ENCODE measurements at places on chromosomes 4 and X.

DNA sequence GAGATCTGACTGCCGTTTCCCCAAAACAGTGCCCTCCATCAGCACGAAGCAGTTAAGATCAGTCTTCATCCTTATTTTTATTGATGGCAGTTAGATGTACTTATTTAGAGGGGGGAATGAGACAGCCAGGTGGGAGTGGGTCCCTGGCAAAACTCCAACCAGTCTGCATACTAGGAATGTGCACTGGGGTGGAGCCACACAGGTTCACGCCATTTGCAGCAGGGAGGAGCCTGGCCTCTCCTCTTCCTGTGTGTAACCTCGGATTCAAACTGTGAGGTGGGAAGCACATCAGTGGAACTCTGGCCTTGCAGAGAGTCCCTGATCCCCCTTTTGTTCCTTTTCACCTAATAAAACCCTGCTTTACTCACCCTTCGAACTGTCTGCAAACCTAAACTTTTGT lies 987.7 kb upstream of the GRIA3 start:
- DNase-seq, result no peak

GRCh38 chr4:119041951-119042560 lies 93.6 kb upstream of the MYOZ2 start:
- DNase-seq, result peak; percentile 9

- no peak for DNase-seq
Measured at GRCh38 chr4:2728221-2728620, 27.9 kb downstream of the TNIP2 start.

- no peak for DNase-seq
Measured at GRCh38 chr4:100489305-100489704, 28.5 kb downstream of the EMCN start.

GRCh38 chrX:9383655-9384054 lies 81.2 kb upstream of the TBL1X start:
- no peak for DNase-seq

GRCh38 chrX:39905538-39905891 lies 192.2 kb downstream of the BCOR start:
- no peak for DNase-seq

DNA sequence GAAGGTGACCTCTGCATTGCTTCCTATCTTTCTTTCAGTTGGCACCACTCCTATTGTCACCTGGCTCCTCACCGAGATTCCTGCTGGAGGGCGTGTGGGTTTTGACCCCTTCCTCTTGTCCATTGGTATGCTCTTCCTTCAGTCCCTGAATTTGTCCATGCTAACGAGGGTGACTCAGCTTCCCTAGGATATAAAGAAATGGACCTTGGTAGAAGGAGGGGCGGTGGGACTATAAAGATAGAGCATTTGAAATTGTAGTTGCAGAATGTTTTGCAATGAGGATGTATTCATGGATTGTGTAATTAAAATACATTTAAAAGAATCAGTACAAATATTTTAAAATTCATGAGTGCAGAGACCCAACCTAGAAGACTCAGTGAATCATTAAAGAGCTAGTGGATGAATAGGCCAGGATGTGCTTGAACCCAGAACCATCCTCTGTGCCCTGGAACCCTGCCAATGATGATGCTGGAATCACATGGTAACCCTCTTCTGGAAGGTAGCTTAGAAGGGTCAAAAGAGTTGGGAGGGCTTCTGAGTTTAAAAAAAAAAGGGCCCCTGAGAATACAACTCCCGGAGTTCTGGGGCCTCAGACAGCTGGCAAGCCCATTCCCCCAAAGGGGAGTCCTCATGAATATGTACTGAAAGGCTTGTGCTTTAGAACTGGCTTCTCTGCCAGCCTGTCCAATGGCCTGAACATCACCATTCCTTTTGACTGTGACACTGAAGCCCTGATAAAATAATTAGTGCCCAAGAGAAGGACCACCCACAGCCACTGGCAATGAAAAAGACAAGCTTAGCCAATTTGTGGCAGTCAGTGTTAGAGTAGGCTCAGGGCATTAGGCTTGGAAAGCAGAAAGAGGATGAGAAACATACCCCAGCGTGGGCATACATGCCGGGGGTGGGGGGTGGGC lies 8.0 kb downstream of the XPNPEP2 start:
- no peak for DNase-seq

DNA sequence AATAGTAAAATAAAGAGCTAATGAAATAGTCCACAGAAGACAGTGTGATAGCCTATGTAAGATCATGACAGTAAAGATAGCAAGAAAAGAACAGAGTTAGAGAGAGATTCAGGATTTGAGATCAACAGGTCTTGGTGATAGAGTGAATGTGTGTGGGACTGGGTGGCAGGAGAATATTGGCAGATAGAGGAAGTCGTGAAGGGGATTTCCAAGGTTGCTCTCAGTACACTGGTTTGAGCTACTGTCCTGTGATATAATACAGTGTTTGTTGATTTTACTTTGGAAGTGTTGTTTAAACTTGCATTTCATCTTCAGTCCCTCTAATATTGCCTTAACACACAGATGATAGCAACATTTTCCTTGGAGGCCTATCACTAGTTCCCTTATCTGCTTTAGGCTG lies 44.1 kb downstream of the DTHD1 start:
- no peak for DNase-seq

GRCh38 chrX:12993826-12994225 lies 18.9 kb downstream of the TMSB4X start:
- DNase-seq, result no peak

DNA sequence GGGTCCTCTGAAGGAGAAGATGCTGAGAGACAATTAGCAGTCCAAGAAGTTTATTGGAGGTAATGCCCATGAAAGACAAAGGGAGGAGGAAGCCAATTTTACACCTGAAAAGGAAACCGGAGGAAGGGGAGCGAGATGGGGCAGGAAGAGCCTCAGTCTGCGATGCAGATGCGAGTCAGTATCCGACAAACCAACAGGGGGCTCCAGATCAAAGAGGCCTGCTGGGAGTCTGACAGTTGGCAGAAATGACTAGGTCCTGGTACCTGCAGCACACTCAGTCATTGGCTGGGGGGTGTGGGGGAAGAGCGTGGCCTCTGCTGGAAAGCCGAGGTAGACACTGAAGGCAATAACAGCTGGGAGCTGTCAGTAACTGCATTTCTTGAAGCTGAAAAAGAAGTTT lies 231.1 kb upstream of the CENPE start:
- DNase-seq, result no peak

- DNase-seq, result no peak
Measured at GRCh38 chrX:45524296-45524695, 323.6 kb upstream of the DIPK2B start.

Measured in activated CD8-positive, alpha-beta memory T cell treated with anti-CD3 and anti-CD28 coated beads for 1 hour (primary cell).